ENCODE measurements at places on chromosomes 12 and 14. TPM values are rescaled to one million over a fixed set of nuclear protein-coding genes. Genes with fewer than 3 reads are reported as not detected.

GRCh38 chr14:37844614-37845013, 249.2 kb downstream of the TTC6 start:
- DNase-seq, result no peak

DNA sequence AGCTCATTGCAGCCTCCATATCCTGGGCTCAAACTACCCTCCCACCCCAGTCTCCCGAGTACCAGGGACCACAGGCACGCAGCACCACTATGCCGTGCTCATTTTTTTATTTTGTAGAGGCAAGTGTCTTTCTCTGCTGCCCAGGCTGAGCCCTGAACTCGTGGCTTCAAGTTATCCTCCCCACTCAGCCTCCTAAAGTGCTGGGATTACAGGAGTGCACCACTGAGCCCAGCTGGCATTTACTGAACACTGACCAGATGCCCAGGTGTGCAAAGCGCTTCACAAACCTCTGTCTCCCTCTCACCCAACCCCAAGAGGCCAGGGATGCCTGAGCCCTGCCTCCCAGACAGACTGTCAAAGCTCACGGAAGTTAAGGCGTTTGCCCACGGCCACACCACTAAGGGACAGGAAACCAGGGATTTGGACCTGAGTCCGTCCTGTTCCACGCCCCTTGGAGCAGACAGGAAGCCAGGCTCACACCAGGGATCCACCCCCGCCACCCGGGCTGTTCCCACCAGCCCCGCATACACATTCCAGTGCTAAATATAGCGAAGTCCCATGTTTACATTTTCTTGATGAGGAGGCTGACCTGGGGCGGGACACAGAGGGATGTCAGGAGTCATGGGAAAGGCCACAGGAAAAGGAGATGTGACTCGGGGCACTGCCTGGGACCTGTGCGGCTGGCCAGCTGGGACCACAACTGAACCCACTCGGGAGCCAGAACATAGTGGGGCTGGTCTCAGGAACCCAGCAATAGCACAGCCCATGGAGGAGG, 51.2 kb downstream of the TESC start:
- peak; percentile 80 for DNase-seq

Gene EXOC3L4
- polyA plus RNA-seq, result 0.53 TPM

- peak; percentile 14 for DNase-seq
These were observed 30.5 kb upstream of the LMNTD1 start for GRCh38 chr12:25583545-25583944.

Gene RAPGEF3
- polyA plus RNA-seq, result 18.6 TPM

Gene RIMBP2
- not detected for polyA plus RNA-seq

DNA sequence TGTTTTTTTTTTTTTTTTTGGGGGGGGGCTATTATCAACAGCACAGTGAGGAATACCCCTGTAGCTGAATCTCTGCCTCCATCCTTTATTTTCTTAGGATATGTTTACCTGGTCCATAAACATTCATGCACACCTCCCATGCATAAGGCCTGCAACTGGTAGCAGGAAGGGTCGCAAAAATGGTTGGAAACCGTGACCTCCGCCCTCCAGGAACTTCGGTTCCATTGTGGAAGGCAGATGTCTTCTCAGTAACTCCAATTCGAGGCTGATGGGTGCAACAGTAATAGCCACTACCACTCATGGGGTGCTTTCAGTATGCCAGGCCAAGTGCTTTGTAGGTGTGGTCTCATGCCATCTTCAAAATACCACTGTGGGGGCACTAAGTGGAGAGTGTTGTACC, 40.2 kb downstream of the ACACB start:
- DNase-seq, result no peak

DNA sequence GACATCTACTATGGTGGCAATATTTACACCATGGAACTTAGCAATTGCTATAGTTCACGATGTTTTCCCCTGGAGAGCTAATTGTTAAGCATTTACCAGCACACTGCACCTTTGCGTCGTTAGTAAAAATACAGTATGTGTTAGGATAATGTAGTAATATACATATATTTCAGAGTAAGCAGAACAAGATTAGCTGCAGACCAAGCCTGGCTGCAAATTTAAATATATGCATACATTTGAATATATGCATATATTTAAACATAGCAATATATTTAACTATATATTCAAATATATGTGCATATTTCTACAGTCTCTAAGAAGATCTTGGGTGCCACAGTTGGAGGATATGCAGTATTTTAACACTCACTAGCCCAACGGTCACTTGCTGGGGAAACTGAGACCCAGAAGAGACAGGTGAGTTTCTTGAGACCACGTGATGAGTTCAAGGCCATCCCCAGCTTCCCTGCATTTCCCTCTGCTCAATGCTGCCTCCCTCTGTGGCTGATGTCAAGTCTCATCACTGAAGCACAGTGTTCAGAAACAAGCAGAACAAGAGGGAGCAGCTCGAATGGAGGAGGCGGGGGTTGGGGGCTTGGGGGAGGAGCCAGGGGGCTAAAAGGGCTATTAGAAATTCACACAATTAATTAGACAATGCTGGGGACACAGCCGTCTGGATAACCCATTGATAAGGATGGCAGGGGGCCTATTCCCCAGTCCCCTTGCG, 708.0 kb downstream of the MED13L start:
- DNase-seq, result no peak

- DNase-seq, result no peak
These were observed 30.8 kb downstream of the LEMD3 start for GRCh38 chr12:65200007-65200665.

GRCh38 chr12:106195621-106196027, 52.2 kb downstream of the CKAP4 start:
- DNase-seq, result peak; percentile 61

Gene ANAPC5
- 58.1 TPM for polyA plus RNA-seq

Gene TMEM121
- polyA plus RNA-seq, result 1.1 TPM

- no peak for DNase-seq
These were observed 16.0 kb upstream of the ZFP36L1 start for GRCh38 chr14:68808696-68809480.

- DNase-seq, result no peak
These were observed 148.1 kb downstream of the RIMBP2 start for GRCh38 chr12:130568041-130568440.

DNA sequence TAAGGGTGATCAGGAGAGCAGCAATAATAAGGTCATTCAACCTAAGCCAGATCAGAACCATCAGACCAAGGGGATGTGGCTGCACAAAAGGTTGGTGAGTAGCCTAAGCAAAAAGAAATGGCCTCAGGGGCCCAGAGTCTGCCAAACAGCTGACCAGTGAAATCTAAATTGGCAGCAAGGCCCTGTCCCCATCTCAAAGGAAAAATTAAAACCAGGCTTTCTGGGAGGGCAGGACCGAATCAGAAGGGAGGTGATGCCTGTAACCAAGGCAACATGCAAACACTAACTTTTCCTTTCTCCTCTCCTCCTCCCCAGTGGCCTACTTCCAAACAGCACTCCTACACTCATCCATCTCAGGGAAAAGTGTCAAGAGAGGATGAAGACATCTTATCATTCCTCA, 256.4 kb downstream of the NUAK1 start:
- peak; percentile 35 for DNase-seq

DNA sequence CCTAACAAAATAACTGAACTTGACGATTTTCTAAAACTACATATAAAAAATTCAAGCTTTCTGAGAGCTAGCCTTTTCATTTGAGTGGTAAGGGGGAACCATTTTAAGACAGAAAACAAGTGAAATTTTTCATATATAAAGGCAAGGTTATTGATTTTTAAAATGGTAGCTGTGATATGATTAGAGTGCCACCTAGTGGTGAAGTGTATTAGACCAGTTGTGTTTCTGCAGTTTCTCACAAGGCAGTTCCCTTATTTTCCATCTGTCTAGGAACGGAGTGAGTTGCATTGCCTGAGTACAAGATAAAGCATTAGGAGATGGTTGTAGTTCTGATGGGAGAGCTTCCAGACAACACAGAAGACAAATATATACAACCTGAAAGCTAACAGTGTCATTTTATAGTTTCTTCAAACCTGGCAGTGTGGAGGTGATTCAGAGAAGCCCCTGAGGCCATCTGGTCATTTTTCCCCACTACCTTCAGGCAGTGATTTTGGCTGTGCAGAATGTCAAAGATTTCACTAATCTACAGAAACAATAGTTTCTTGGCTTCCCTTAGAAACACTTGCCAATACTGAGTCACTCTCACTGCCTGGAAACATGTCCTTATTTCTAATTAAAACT, 180.8 kb downstream of the C12orf50 start:
- DNase-seq, result no peak

DNA sequence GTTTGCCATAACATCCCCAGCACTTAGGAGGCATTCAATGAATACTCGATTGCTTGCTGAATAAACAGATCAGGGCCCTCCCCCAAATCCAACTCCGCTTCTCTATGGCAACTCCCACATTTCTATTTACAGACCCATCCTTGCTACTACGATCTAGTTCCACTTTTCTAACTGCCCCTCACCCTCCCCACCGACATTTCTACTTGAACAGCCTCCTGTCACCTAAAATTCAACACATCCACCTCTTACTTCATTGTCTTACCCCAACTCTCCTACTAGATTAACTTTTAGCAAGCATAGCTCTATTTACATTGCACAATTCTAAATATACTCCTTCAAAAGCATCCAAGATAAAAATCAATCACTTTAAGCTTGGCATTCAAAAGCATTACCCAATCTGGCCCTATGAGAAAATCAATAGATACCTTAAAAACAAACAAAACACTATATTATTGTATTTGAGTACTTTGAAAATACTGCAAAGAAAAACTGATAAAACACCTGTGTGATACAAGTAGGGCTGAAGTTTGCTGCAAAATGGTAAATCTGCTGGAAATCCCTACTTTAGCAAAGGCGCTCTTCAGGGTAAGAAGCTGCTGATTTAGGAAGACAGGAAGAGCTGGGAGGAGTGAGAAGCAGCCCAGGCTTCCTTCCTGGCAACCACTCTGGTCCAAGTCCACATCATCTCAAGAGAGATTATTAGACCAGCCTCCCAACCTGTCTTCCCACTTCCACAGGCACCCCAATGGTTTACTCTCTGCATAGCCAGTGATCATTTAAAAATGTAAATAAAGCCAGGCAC, 96.4 kb downstream of the HECTD4 start:
- DNase-seq, result no peak

Gene BATF
- 0.84 TPM for polyA plus RNA-seq

DNA sequence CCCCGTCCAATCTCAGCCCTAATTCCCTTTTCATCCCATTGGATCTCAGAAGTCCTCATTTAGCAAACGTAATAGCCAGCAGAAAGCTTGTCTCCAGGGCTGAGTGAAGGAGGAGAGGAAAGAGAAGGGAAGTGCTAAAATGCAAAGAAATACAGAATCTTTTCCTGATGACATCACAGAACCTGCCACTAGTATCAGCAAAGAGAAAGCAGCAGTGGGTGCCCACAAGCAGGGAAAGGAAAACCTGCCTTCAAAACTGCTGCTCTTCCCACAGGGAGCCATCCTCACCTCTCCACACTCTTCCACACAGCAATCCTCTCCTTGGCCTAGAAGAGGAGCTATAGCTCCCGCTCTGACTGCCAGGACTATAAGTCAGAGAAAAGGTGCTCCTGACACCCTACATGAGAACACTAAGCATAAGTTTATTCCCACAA, 11.3 kb downstream of the MED13L start:
- DNase-seq, result no peak

GRCh38 chr12:32600681-32601080, 78.4 kb upstream of the DNM1L start:
- no peak for DNase-seq

Gene GRIN2B
- polyA plus RNA-seq, result under 0.01 TPM

- DNase-seq, result no peak
These were observed 411 bp downstream of the TTLL5 start for GRCh38 chr14:75661499-75661814.

DNA sequence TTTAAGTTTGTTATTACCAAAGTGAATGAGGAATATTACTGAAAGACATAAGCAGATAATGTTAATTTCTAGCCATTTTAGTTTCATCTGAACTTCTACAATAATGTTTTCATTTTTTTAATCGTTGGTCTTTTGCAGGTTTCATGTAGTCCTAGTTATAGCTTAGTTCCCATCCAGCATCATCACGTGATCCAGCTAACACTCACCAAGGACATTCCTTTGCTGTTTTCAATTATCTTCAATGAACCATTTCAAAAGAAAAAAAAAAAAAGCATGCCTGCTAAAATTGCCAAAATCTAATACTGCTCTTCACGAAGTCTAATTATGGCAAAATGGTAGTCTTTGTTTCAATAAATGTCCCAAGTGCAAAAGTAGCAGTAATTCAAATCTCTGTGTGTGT, 187.7 kb upstream of the ATXN7L3B start:
- no peak for DNase-seq

- no peak for DNase-seq
These were observed 73.2 kb downstream of the SLC25A47 start for GRCh38 chr14:100396266-100396795.

DNA sequence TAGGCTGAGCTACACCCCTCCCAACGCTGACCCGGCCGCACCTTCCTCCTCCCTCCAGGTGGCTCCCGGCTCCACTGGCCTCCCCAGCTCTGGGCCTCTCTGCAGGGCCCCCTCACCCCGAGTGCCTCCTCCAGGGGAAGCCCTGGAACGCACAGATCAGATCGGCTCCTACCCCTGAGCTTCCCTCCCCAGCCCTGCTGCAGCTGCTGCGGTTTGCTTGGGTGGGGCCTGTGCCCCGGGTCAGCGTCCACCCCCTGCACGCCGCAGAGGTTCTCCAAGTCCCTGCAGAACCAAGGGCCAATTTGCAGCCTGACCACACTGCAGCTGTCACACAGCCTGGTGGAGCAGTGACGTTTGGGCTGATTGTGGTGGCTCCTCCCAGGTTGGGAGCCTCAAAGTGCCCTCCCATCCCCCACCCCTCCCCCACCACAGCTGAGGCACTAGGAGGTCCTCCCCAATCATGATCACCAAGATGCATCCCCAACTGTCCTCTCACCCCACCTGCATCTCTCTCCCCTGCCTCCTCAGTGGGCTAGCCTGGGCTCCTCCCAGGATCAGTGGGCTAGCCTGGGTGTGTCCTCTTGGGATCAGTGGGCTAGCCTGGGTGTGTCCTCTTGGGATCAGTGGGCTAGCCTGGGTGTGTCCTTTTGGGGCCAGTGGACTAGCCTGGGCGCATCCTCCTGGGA, 12.8 kb upstream of the FBRSL1 start:
- no peak for DNase-seq

DNA sequence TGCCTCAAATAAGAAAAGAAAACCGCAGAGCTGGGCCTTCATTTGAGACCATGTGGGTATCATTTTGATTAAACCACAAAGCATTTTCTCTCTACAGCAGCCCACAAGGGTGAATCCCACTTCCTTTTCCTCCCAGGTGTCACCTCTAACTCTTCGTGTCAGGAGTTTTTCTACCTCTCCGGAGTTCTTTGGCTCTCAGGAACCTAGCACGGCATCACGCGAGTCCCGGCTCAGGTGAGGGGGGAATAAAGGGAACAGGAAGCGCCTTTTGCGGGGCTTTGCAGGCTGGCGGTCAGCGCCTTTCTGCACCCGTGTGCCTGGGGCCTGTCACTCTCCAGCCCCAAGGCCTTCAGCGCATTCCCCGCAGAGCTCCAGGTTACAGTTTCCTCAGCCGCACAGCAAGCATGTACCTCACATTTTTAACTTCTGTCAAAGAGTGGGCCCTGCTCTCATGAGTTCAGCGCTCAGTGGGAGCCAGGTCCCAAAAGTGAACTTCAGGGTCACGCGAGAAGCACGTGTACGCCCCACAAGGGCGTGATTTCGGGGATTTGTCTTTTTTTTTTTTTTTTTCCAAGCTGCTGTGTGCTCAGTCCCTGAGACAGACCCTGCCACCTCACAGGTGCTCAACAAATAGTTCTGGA, 740 bp upstream of the PRPF40B start:
- no peak for DNase-seq

Gene SSTR1
- polyA plus RNA-seq, result 0.23 TPM
